ENCODE measurements at places on chromosomes 6 and 20. TPM values are rescaled to one million over a fixed set of nuclear protein-coding genes. Genes with fewer than 3 reads are reported as not detected.

Gene PLN
- not detected for total RNA-seq

Gene DAAM2
- total RNA-seq: not detected

Gene IL17F
- total RNA-seq: not detected

Gene LIN28B
- total RNA-seq: not detected

Gene KCNQ5
- 3.4 TPM for total RNA-seq

DNA sequence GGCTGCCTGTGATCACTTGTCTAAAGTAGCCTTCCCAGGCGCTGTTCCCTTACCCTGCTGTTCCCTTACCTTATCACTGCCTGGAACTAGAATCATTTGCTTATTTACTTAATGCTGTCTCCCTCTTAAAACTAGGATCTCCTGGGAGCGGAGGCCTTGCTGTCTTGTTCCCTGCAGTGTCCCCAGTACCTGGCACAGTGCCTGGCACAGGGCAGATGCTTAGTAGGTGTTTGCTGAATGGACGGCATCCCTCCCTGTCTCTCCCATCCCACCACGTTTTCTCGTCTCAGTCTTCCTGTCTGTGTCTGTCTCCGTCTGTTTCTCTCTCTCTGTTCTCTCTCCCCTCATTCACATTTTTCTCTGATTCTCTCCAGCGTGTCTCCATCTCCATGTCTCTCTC, 99.9 kb upstream of the MYL9 start:
- no peak for DNase-seq

GRCh38 chr6:13554929-13555333, 19.5 kb upstream of the SIRT5 start:
- no peak for DNase-seq

DNA sequence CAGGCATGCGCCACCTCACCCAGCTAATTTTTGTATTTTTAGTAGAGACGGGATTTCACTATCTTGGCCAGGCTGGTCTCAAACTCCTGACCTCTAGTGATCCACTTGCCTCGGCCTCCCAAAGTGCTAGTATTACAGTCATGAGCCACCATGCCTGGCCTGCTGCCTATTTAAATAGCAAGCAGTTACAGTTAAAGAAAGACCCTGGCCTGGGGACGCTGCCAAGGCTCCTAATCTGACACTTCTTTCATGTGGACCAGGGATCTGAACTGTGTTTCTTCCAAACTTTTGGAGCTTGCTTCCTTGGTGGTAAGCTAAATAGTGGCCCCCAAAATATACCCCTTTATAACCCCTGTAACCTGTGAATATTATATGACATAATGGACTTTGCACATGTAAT, 15.3 kb downstream of the PPARD start:
- no peak for DNase-seq

- no peak for DNase-seq
These were observed 97.8 kb downstream of the OTOR start for GRCh38 chr20:16846006-16846405.

- DNase-seq: no peak
These were observed 7.8 kb upstream of the NEU1 start for GRCh38 chr6:31870385-31870921.

- DNase-seq: no peak
These were observed 103.4 kb upstream of the BTBD3 start for GRCh38 chr20:11814267-11814666.

DNA sequence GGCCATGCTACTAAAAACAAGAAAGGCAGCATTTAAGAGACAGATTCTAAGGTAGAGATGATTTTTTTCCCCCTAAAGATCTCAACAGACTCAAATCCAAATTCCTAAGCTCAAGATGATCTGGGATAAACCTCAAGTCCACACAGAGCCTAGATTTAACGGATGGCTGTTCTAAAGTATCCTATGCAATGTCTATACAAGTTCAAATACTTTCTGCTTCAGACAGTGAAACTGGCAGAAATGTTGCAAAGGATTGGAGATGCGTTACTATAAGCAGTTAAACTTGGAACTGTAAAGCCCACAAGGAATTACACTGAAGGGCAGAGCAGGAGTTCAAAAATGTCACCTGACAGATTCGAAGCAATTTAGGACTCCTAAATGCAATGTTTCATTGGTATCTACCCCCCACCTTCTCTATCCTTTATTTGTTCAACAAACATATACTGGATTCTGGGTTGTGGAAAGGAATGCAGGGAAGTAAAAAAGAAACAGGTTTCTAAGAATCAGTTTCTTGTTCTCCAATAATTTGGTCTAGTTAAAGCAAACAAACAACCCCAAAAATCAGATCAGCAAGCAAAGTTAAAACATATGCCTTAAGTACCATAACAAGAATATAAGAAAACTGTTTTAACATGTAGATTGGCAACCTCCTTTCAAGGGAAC, 1.6 kb downstream of the DNAAF9 start:
- DNase-seq: no peak

DNA sequence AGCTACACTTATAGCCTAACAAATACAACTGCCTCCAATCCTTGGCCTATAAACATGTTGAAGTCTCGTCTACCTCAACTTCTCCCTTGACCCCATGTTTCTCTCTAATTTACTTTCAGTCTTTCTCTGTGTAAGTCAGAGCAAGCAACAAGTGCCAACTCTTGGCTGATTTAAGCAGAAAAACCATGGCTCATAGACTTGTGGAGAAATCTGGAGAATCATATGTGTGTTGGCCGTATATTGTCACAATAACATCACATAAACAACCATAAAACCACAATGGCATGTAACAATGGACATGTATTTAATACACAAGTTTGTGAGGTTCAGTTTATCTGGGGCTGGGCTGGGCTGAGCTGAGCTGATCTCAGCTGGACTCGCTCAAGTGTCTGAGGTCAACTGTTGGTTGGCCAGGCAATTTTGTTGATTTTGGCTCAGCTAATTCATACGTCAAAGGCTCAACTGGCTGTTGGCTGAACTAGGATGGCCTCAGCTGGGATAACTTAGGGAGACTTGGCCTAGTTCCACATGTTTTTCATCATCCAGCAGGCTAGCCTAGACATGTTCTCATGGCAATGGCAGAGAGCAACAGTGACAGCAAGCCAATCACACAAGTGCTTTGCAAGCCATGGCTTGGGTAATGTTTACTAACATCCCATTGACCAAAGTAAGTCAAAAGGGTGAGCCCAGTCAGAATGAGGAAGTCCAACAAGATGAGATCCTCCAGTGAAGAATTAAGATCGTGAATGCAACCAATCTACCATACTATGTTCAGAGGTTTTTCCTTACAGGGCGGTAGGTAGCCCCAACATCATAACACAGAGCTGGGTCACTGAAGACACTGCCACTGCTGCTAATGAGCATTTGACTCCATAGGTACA, 12.9 kb upstream of the TBC1D22B start:
- DNase-seq: no peak

DNA sequence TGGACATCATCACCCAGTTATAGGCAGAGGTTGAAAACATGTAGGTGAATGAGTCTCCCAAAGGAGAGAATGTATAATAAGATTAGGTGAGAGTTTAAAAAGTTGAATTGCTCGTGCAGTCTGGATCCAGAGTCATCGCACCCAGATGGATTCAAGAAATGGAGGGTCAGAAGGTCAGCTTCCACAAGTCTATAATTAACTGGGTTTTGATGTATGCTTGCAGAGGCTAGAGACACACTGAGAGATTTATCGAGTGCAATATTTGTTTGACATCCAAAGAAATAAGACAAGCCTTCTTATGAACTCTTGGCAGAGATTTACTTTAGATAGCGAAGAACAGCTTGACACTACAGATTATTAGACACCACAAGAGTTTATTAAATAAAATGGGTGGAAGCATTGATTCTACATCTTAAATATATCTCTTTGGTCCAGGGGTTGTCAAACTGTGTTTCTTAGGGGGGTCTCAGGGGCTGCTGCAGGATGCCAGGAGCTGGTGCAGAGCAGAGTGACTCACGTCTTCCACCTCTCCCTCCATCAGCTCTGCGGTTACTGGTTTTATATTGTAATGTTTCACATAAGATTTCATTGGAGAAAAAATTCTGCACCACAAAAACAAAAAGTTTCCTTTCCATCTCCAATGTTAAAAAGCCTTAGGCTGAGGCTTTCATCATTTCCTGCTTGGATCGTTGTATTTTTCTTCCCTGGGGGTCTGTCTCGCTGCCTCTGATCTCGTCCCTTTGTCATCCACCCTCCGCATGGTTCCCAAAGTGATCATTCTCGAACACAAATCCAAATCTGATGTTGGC, 176.2 kb upstream of the AHI1 start:
- DNase-seq: no peak

- no peak for DNase-seq
These were observed 6.1 kb upstream of the SCGN start for GRCh38 chr6:25645916-25646315.

- DNase-seq: no peak
These were observed 28.8 kb upstream of the ZBP1 start for GRCh38 chr20:57648878-57649616.

DNA sequence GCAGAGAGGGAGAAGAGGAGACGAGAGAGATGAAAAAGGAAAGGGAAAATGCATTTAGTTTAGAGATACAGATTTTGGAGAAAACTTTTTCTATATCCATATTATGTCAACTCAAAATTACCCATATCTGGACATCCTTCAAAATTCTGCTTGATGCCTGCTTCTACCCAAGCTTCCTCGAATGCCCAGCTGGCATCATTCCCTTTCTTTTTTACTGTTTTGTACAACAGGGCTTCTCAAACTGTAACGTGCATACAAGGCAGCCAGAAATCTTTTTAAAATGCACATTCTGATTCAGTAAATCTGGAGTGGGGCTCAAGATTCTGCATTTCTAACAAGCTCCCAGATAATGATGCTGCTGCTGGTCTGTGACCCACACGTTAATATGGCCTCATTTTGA, 462.8 kb upstream of the CHD6 start:
- DNase-seq: no peak

- no peak for DNase-seq
These were observed 17.2 kb upstream of the NOX3 start for GRCh38 chr6:155472886-155473285.

DNA sequence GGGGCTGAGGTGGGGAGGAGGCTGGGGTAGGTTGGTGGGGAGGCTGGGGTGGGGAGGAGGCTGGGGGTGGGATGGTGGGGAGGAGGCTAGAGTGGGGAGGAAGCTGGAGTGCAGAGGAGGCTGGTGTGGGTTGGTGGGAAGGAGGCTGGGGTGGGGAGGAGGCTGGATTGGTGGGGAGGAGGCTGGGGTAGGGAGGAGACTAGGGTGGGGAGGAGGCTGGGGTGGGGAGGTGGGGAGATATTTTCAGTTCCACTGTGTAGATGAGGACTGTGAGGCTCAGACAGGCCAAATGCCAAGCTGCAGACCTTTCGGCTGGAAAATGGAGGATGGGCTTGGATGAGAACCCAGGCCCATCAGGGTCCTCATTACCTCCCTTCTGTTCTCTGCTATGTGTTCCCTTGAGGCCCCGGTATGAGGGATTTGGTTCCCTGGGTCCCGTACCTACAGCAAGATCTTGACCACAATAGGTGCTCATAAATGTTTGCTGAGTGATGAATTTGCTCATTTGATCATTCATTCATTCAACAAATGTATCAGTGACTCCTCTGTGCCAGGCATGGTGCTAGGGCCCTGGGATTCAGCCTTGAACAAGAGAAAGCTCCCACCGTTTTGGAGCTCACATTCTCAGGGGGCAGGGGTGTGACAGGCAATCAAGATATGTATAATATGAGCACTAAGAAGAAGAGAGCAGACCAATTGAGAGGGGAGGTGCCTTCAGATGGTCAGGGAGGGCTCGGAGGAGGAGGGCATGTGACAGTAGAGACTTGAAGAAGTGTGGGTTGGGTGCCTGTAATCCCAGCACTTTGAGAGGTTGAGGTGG, 36.1 kb upstream of the NOL4L start:
- DNase-seq: no peak

All from CD4-positive, alpha-beta memory T cell (primary cell).